ENCODE measurements at places on chromosomes 4 and X.

- no peak for DNase-seq
Measured at GRCh38 chrX:122219226-122219625, 964.9 kb upstream of the GRIA3 start.

GRCh38 chr4:140995058-140995457 lies 138.2 kb downstream of the RNF150 start:
- no peak for DNase-seq

- no peak for DNase-seq
Measured at GRCh38 chrX:9534686-9535085, 69.8 kb downstream of the TBL1X start.

GRCh38 chrX:111005166-111005565 lies 90.8 kb upstream of the PAK3 start:
- no peak for DNase-seq

DNA sequence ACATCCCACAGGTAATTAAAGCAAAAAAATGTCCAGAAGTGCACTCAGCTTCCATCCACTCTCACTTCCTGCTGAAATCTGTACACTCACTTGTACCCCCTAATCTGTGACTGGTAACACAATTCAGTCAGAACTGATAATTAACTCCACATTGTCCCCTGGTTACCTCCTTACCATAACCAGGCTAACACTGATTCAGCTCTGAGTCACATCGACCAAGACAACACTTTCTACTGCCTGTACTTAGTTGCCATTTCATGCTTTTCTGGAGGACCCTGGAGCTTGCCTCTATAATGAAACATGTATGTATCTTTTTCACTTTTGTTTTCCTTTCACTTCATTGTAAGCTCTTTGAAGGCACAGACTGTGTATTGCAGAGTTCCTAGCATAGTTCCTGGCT lies 130.9 kb upstream of the GABRG1 start:
- DNase-seq, result no peak

DNA sequence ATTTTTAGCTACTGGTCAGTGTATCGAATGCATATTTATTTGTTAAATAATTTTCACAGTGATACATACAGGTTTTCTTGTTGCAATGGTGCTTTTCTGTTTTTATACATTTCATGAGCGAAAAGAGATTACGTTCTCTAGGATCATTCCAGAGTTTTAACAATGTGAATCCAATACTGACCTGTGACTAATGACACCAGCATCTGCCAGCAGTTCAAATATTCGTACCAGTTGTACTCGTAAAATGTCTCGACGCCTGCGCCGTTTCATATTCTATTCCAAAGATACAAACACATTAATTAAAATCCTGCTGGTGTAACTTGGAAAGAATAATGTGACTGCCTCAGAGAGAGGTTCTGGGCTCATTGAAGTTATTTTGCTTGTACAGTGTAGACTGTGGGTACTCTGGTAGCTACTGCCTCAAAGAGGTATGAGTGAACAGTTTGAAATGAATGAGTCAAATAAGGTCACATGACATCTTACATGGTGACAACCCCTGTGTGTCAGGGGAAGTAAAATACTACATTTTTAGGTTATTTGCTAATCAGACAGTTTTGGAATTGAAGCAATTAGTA lies 80.7 kb downstream of the ZAR1 start:
- DNase-seq, result no peak

- no peak for DNase-seq
Measured at GRCh38 chrX:133530960-133531359, 115.7 kb upstream of the GPC4 start.

DNA sequence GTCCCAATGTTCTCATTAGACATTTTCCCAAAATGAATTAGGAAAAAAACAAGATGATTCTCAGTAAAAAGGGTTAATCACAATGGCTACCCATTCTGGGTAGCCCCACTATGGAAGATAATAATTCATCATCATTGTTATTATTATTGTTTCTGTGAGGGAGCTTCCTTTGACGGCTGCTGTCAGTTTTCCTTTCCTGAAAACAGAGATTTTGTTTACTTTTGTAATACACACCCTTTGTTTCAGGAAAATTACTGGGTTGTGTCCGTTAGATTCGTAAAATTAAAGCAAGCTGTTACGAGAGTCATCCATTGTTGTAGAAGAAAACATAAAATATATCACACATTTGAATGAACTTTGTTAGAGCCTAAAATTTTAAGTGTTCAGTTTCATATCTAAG lies 192.9 kb upstream of the ANKRD50 start:
- DNase-seq, result no peak

- DNase-seq, result no peak
Measured at GRCh38 chr4:4613641-4614286, 71.9 kb upstream of the STX18 start.

GRCh38 chr4:179584101-179584500 lies 2141.9 kb upstream of the AGA start:
- no peak for DNase-seq

DNA sequence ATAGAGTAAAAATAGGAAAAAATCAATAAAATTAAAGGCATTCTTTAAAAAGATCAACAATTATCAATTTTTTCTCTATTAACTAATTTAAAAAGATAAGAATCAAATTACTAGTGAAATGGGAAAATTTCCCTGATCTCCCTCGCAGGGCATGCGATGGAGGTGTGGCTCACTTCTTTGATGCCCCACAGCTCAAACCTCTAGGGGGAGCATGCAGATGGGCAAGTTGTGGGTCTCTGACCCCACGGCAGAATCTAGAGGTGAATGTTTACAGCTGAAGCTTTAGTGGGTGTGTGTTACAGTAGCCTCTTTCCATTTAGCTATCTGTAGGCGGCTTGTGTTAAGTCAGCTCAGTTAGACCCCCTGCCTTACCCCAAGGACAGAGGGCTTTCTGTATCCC lies 1348.8 kb downstream of the PCDH18 start:
- no peak for DNase-seq

DNA sequence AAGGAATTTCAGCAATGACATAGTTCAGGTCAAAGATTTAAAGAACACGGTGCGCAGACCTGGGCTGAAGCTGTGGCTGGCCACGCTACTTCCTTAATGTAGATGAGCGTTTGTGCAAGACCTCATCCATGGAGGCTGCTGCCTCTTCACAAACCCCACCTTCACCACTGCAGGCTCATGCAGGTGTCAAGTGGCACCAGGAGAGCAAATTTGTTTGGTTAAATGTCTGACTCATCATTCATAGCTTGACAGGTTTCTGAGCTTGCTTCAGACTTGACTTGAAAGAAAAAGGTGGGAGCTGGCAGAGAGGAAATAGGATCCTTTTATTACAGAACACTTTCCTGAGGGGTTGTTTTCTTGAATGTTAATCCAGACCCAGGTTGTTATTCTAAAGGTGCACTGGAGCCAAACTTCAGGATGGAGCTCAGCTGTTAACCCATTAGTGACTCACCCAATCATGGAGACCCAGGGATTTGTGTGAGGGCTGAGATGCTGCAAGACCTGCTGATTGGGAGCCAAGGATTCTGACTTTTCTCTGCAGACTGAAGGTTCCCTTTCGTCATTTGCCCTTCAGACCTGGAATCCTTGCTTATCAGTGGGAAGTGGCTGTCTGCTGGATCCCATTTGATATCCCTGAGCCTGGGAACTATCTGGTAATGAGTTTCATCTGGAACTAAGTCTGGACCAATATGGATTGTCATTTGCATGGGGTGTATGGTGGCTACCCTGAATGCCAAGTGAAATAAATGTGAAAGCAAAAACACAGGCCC lies 315.3 kb downstream of the PTTG2 start:
- DNase-seq, result no peak

GRCh38 chrX:136272325-136272724 lies 21.1 kb upstream of the MAP7D3 start:
- DNase-seq, result no peak

DNA sequence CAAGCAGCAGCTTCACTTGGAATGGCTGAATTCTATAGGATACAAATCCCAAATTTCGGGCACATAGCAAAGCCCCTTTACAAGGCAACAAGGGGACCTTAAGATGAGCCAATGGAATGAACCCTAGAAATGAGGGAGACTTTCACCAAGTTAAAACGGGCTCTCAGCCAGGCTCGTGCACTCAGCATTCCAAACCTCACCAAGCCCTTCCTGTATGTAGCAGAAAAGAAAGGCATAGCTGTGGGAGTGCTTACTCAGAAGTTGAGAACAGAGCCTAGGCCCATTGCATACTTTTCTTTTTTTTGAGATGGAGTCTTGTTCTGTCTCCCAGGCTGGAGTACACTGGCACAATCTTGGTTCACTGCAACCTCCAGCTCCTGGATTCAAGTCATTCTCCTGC lies 10.8 kb upstream of the HERC5 start:
- DNase-seq, result no peak

GRCh38 chrX:36961590-36961989 lies 46.6 kb upstream of the FAM47C start:
- peak; percentile 53 for DNase-seq

DNA sequence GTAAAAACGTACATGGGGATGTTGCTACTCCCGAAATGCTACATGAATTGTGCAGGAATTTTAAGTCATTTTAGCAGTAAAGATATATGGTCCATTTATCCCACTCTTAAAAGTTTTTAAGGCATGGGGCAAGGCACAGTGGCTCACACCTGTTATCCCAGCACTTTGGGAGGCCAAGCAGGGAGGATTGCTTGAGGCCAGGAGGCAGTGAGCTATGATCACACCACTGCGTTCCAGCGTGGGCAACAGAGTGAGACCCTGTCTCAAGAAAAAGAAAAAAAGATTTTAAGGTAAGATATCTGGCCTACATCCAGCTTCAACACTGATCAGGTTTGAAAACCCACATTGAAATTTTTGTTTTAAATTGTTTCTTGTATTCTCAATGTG lies 1.2 kb upstream of the SEC24D start:
- DNase-seq, result no peak

DNA sequence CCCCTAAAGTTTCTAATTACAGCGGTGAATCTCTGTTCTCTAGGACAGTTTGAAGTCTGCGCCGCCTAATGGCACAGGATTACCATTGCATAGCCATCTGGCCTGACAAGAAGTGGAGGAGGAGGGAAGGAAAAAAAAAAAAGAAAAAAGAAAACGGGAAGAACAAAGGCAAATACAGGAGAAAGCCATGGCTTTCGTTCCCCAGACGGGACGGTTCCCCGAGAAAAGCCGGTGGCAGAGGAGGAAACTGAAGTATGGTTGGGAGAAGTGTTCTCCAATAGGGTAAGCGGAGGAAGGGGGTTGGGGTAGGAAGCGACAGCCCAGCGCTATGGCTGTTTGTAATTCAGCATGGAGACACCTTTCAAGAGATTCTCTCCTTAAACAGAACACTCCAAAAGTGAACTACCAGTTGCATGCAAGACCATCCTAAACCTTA lies 80.8 kb downstream of the HMGN5 start:
- no peak for DNase-seq

GRCh38 chr4:25702848-25703247 lies 47.2 kb downstream of the SLC34A2 start:
- DNase-seq, result no peak

- DNase-seq, result no peak
Measured at GRCh38 chr4:163591614-163592020, 97.1 kb downstream of the TMA16 start.

Data from 8988T (cell line).